ENCODE measurements at places on chromosomes 12 and 14.

- DNase-seq = no peak
These were observed 35.2 kb upstream of the MDGA2 start for GRCh38 chr14:47710581-47710980.

DNA sequence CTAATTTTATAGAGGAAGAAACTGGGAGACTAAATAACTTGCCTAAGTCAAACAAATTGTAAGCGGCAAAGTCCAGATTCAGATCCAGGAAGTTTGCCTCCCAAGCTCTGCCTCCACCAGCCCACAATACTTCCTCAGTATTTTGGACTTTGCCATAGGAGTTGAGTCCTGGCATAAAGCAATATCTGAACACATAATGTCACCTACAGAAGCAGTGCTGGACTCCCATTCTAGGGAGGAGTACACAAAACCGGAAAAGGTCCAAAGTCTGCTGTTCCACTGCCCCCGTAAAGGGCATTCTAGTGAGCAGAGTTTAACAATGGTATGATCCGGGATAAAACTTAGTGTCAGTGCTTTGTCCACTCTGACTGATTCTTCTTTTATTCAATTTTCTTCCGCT lies 340.5 kb downstream of the FUT8 start:
- no peak for DNase-seq

DNA sequence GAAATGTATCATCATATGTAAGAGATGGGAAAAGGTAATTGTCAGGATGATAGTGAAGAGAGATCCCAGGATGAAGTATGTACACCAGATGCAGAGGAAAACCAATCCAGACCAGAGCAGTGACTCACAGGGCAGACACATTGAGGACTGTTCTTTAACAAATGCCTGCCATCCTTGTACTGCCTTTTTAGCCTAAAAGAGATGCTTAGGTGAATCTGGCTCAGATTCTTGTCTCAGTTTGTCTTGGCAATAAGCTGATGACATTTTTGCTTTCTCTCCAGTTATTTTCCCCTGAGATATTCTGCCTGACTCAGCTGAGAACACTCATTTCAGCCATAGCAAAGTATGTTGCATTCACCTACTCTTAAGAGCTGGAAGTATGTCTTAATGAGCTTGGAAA lies 405.3 kb upstream of the USP15 start:
- DNase-seq = no peak

DNA sequence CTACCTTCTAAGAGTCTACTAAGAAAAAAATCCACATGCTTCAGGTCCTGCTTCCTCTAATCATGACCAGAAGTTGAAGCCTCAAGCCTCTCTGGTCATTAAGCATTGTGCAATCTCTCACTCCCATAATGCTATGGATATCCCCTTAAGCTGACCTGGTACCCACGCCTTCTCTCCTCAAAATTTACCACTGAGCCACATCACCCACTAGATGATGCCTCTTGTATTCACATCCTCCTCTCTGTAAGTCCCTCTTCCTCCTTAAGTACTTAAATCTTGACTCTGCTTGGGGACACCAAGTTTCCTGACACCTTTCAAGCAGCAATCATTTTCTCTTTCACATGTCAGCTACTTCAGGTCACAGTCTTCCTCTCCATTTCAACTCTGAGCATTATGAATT lies 9.8 kb downstream of the GALNT4 start:
- DNase-seq = no peak

- peak; percentile 7 for DNase-seq
These were observed 1071.2 kb upstream of the USP15 start for GRCh38 chr12:61188801-61189595.

GRCh38 chr14:98230411-98230810 lies 1041.6 kb downstream of the BCL11B start:
- DNase-seq = no peak

GRCh38 chr12:40988355-40988754 lies 199.8 kb upstream of the PDZRN4 start:
- no peak for DNase-seq

- DNase-seq = no peak
These were observed 4.8 kb downstream of the SLC38A1 start for GRCh38 chr12:46264057-46264456.

DNA sequence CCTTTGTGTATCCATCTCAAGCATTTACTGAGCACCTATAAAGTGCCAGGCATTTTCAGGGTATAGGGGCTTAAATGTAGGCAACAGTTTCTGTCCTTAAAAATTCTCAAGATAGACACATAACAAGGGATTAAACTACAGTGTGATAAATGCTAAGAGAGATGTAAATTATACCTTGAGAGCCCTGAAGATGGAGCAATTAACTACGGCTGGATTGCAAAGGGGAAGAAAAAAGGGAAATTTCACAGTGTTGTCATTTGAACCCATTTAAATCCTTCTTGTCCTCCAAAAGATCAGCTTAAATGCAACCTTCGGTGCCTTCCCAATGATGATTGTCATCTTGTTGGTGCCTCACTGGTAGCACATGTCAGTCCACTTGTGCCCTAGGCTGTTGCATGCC lies 11.5 kb upstream of the IL26 start:
- no peak for DNase-seq

DNA sequence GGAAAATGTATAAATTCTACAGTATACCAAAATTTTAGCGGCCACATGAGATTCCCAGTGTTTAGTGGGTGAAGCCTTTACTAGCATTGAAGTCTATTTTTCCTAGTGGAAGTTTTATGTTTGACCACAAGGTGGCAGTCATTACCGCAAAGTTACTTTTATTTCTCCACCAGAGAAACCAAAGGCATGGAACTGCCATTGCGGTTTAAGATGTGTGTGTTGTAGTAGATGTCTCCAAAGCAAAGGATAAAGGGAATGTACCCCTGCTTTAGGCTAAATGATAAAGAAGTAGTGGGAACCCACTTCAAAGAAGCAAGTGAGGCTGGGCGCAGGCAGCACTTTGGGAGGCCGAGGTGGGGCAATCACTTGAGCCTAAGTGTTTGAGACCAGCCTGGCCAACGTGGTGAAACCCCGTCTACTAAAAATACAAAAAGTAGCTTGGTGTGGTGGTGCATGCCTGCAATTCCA lies 140.5 kb downstream of the PRKCH start:
- DNase-seq = peak; percentile 75

DNA sequence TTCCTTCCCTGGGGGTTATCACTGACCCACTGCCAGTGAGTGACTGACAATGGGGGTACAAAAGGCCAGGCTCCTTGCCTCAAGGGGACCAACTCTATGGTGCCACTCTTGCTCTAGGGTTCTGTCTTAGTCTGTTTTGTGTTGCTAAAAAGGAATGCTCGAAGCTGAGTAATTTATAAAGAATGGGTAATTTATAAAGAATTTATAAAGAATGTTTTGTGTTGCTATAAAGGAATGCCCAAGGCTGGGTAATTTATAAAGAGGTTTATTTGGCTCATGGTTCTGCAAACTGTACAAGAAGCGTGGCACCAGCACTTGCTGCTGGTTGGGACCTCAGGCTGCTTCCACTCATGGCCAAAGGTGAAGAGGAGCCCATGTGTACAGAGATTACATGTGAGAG lies 15.8 kb upstream of the RASSF8 start:
- DNase-seq = no peak

GRCh38 chr14:101174980-101175606 lies 271.6 kb upstream of the RTL1 start:
- DNase-seq = no peak

GRCh38 chr12:11105546-11105945 lies 13.4 kb upstream of the TAS2R43 start:
- DNase-seq = no peak

Data from renal pelvis (tissue), 12 donors.